ENCODE measurements at places on chromosomes 3 and 15. TPM values are rescaled to one million over a fixed set of nuclear protein-coding genes. Genes with fewer than 3 reads are reported as not detected.

Gene ONECUT1
- not detected for total RNA-seq

Gene MSL2
- 36.8 TPM for total RNA-seq

DNA sequence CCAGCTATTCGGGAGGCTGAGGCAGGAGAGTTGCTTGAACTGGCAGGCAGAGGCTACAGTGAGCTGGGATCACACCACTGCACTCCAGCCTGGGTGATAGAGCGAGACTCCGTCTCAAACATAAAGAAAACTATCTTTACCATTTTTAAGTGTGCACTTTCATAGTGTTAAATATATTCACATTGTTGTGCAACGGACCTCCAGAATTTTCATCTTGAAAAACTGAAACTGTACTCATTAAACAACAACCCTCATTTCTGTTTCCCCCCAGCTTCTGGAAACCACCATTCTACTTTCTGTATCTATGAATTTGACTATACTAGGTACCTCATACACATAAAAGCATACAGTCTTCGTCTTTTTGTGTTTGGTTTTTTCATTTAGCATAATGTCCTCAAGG, 375.1 kb downstream of the SHQ1 start:
- H3K27me3 ChIP-seq: no peaks in the 10 kb centered on the region
- no peaks in the 10 kb centered on the region for H3K36me3 ChIP-seq

DNA sequence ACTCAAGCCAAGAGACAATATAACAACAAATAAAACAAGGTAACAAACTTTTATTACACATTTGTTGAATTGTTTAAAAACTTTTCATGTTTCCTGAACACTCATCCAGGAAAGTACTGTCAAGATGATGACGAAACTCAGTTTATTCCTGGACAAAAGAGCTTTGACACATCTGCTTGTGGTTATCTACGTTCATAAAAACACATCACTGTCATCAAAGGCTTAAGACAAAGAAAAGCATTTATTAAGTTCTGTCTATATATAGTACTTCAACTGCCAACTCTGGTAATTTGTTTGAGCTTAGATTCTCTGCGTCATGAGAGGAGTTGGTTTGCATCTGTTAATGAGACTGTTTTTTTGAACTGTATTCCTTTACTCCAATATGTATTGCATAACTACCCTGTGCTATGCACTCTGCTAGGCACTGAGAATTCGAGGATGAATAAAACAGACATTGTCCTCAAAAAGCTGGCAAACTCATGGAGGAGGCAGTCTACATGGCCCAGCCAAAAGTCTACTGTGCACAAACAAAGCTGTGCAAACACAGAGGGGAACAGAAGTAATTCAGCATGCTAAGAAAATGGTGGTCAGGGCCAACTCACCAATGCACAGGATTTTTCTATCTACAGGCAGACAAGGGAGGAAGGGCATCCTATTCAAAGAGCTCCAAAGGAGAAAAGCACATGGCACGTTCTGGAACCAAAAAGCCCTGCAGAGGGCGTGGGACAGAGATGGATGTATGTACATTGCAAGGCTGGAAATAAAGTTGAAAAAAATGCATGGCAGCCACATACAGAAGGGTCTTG, 21.5 kb downstream of the PLD1 start:
- H3K27ac ChIP-seq: no peak overlapping the region
- H3K4me1 ChIP-seq: no peaks in the 10 kb centered on the region
- H3K27me3 ChIP-seq: no peaks in the 10 kb centered on the region
- no peak overlapping the region for H3K4me3 ChIP-seq
- H3K36me3 ChIP-seq: no peaks in the 10 kb centered on the region

- no peaks in the 10 kb centered on the region for H3K4me1 ChIP-seq
- peaks cover 2% of the 10 kb centered on the region for H3K27me3 ChIP-seq
- H3K4me3 ChIP-seq: no peak overlapping the region
- H3K27ac ChIP-seq: no peak overlapping the region
- no peak for DNase-seq
Observed at GRCh38 chr3:24377218-24377993, 117.2 kb downstream of the THRB start.

Measured in activated CD8-positive, alpha-beta T cell treated with anti-CD3 and anti-CD28 coated beads for 36 hours (primary cell).